CD8-positive, alpha-beta memory T cell (primary cell): ENCODE measurements at places on chromosomes 5 and 9.

GRCh38 chr9:2933165-2934095 is 89.5 kb upstream of the PUM3 start:
- no peak for DNase-seq

DNA sequence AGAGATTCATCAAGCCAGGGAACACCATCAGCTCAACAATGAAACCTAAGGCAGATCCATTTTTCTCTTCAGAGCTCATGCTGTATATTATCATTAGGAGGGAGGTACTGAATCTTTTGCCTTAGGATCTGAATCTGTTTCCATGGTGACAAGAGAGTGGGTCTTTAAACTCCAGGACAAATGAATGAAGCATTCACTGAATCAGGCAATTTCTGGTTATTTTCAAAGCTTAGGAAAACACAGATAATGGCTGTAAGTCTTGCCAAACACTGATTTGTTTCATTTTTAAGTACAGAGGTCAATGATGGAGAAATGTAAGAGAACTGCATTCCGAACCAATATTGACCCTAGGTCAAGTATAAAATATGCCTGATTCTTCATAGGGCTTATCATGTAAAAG is 84.9 kb downstream of the GNA14 start:
- no peak for DNase-seq

DNA sequence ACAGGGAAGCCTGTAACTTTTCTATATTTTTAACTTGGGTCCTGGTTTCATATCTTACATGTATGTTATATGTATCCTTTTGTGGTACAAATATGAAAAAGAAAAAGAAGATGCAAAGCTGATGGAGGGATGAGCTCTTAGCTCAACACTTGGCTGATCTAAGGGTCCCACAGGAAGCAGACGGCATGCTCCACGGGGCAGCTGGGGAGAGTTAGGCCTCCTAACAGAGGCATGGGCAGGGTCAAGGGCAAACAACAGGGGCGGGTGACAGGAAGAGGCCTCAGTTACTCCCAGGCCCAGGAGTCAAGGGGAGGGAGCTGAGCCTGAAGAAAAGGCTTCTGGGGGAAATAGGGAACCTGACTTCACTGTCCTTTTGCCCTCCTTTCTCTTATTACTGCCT is 287.2 kb downstream of the ZSWIM6 start:
- no peak for DNase-seq

DNA sequence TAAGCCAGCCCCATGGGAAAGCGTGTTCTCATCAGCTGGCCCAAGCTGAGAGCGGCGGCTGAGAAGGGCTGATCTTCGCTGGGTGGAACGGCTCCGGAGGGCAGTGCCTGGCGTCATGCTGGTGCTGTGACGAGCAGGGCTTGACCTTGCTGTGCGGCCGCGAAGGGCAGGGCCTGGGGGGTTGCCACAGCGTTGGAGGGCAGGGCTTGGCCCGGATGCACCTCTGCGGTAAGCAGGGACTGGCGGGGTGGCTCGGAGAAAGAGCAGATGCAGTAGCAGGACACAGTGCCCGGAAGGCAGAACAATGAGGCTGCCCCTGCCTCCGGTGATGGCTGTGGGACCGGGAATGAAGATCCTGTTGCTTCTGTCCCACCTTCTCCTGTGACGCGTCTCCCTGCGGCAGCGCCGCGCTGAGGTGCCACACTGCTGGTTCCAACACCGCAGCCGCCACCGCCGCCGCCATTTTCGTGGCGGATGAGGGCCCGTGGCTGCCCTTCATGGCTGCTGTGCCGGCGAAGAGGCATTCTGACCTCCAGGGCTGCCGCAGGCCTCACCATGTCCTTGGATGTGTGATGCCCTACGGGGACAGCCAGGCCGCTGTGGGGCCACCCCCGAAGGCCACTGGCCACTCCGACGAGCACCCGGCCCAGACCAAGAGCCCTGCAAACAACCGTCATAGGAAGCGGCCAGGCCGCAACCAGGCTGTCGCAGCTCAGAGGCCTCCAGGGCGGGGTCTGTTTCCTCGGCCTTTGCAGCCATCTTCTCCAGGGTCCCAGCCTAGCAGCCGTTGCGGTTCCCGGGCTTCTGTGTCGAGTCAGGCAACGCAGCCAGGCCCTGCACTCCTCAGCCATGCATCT is 890.5 kb upstream of the CTNND2 start:
- DNase-seq: no peak
